ENCODE measurements at places on chromosomes 2 and 18. TPM values are rescaled to one million over a fixed set of nuclear protein-coding genes. Genes with fewer than 3 reads are reported as not detected.

SLC30A3 gene
- total RNA-seq = not detected

DNA sequence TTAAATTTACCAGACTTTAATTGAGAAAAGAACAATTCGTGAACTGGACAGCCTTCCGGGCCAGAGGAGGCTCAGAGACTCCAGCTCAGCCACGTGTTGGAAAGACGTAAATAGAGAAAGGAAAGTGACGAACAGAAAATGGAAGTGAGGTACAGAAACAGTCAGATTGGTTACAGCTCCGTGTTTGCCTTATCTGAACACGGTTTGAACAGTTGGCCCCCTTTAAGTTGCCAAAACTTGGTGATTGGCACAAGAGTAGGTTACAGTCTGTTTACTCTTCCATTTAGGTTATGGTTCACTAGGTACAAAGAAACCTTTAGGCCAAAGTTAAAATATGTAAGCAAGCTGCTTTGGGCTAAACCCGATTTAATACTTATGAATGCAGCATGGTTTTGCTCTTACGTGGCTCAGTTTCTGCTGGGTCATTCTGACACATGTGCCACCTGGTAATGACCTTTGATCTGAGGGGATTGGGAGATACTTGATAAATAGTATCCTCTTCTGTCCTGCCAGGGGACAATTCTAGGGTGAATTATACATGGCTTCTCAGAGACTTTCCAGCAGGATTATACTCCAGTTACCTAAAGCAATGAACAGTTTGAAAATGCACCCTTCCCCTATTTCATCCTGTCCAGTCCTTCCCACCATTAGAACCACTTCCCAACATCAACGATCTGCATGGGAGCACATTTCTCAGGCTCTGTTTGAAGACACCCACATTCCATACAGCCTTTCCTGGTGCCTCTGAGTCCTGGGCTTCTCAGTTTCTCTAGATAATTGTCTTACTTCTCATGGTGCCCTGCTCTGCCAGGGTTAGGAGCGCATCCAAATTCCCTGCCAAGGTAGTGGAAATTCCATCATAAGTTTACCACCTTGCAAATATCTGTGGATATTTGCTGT, 65.1 kb upstream of the TGIF1 start:
- no peak for DNase-seq

LRRTM1 gene
- 2.2 TPM for total RNA-seq

DNA sequence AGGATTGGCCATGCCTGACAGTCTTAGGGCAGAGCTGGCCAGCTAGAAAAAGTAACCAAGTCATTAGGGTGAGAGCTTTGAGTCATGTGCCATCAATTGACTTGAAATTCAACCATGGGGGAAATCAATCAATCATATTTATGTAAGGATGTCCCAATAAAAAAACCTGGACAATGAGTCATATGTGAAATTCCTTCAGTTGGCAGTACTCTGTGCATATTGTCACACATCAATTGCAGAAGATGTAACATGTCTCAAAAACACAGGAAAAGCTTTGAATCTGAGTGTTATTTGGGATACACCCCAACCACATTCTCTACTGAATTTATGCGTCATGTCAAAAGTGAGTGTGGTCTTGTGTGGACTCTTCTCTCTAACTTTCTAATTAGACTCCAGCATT, 1004.1 kb upstream of the NRXN1 start:
- DNase-seq = no peak

DNA sequence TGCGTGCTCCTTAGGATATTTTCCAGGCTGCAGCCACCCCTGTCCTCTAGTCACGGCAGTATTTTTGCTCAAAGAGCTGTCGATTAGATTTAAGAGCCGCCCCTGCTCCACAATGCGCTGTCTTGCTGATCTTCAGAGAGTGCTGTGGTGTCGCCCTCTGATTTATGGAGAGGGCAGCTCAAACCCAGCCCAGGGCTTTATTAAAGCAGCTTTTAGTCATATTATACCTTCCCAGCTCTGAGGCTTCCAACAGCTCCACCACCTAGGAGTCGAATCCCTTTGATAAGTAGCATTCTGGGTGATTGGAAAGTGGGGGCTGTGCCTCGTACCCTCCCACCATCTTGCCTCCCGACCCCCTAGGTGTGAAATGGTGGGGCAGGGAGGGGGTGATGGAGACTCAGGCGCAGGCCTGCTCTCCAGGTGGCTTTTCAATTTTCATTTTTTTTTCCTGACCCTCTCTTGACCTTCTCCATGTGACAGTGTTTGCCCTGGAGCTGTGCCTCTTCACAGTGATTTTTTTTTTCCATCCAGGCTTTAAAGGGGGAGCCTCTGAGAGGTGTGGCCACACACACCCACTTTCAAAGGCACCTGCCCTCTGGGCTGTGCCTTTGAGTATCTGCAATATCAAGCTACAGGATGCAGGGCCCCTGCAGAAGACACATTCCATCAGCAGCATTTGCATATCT, 53.1 kb upstream of the NRP2 start:
- no peak for DNase-seq

DNA sequence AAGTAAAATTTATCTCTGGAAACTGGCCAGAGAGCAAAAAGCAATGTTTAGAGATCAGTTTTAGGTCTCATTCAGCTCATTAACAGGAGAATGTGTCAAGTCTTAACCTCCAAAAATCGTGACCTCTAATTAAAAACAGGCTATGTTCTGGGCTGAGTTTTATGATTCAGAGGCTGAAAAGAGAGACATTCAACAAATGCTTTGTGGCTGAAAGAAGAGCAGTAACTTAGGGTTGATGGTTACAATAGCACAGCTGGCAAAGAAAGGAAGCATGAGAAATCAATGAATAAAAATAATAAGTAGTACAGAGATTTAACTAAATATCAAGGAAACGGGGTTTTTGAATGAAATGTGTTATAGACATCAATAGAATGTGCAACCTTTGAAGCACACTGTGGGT, 13.1 kb downstream of the TGIF1 start:
- no peak for DNase-seq

CCDC74A gene
- 3.7 TPM for total RNA-seq

NOSTRIN gene
- total RNA-seq = 56.2 TPM

DNA sequence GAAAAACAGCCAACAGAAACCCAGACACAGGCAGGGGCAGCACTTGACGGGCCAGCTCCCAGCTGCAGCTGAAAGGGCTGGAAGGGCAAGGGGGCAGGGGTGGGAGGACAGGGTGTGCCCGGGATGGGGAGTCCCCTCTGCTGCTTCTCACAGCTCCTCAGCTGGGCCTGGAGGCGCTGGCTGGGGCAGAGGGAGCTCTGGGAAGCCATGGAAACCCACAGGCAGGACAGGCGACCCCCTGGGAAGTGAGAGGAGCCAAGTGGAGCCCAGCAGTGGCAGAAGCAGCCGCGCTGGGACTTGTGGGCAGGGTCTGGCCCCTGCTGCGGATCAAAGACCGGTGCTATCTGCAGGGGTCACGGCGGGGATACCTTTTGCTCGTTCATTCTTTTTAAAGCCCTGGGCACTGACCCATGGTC, 20.7 kb downstream of the OTOF start:
- no peak for DNase-seq

PLGLB2 gene
- total RNA-seq = not detected

DNA sequence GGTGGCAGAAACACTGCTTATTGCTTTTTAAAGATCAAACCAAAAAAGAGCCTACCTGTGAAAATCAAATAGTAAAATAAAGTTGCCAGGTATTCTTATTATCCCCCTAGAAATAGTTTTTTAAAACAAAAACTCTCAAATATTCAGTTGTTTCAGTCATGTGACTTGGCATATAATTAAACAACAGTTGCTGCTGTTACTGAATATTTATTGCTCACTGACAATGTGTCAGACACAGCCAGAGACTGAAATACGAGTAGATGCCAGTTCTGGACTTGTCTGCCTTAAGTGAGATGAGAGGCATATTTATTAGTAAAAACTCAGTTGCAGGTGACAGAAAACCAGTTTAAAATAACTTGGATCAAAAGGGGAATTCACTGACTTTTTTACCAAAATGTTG, 106.0 kb upstream of the RAB12 start:
- no peak for DNase-seq

FBLN7 gene
- 2.2 TPM for total RNA-seq

GRCh38 chr18:54690198-54690597, 99.2 kb downstream of the DYNAP start:
- DNase-seq = no peak

RGPD4 gene
- 0.10 TPM for total RNA-seq

DNA sequence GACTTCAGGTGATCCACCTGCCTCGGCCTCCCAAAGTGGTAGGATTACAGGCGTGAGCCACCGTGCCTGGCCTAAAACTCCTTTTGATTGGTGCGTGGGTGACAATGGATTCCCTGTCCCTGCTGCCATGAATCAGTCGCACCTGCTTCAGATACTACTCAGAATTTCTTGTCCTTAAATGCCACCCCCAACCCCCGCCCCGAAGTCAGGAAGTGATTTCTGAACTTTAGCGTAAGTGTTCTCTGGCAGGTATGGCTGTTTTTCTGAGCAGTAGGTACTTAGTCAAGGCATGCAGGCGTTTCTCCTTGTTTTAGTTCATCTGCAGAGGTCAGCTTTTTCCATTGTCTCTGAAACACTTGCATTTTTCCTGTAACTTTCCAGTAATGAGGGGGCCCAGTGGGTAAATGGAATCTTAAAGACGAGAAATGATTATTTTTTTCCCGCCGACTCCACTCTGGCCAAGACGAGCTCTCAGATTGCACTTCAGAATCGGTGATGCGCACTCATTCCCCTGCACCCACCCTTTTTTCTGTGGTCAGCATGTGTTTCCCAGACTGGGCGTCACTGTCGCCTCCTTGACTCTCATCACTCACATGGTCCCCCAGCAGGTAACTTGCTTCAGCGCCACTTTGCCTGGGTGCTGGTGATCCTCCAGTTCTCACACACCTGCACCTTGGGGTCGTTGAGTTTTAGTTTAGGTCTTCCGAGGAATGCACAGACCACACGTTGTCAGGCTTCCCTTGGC, 179.7 kb downstream of the GBX2 start:
- no peak for DNase-seq

DNA sequence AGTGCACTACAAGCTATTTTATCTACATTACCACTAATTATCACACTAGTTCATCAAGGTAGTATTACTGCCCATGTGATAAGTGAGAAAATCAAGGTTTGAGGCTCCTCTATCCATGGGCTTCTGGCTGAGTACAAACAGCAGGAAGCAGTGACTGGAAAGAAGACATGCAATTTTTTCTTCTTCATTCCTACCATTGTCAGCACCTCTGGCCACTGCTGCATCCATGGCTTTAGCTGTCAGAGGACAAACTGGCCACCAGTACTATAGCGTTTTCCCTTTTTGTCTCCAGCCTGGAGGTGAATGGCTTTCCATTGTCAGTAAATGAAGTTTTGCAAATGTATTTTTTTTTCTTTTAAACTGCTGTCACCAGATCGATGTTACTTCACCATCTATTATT, 674.9 kb downstream of the LRP1B start:
- DNase-seq = no peak

- DNase-seq = no peak
Observed at GRCh38 chr2:238817891-238818290, 30.0 kb upstream of the TWIST2 start.

DNA sequence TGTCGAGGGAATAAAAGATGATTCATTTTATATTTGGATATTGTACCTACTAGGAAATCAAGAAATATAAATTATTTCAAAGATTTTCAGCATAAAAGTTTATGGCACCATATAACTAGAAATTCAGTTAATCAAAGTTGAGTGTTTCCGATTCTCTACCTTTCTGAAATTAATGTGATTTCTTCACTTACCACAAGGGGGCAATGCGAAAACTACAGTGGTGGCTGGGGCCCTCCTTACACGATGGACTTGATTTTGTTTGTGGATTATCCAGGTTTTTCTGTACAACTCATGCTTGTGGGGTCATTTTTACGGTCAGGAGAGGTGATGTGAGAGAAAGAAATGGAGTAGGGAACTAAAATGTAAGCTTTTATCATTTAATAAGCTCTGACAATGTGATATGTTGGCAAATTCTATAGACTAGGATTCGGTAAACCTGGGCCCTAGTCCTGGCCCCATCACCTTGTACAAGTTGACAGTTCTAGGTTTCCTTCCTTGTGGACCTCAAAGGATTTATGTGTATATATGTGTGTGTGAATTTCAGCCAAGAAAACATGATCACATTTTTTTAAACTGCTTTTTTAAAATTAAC, 47.6 kb downstream of the G6PC2 start:
- no peak for DNase-seq

DNA sequence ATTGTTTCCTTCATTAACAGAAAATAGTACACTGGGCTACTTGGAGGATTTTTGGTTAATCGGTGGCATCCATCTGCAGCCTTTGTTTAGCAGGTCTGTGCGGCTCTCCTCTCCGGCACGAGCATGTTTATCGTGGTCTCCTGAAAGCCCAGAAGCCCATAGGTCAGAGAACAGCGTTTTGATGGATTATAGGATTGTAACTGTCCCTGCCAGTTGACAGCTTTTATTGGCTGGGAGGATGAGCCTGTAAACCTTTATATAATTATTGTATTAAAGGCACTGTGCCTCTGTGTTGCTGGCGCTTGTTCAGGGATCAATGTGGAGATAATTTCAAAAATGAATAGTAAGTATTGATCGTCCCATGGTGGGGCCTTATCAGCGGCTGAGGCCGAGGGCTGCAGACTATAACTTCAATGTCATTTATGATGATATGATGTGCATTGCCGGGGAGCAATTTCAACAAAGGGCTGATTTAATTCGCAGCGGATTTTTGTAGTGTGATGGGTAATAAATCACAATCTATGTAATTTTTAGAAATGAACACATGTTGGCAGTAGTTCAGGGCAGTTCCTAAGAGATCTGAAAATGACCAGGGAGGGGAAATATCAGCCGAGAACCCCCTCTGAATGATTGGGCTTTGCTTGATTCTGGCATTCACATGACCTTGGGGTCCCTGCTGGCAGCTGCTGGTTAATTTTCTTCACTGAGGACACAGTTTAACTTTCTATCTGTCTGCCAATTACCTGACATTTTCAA, 736.1 kb downstream of the GALR1 start:
- no peak for DNase-seq

- no peak for DNase-seq
Observed at GRCh38 chr18:59141294-59142068, 1.8 kb downstream of the SEC11C start.

NYAP2 gene
- total RNA-seq = not detected

- peak; percentile 11 for DNase-seq
Observed at GRCh38 chr2:226699321-226699720, 100.3 kb downstream of the IRS1 start.

DNA sequence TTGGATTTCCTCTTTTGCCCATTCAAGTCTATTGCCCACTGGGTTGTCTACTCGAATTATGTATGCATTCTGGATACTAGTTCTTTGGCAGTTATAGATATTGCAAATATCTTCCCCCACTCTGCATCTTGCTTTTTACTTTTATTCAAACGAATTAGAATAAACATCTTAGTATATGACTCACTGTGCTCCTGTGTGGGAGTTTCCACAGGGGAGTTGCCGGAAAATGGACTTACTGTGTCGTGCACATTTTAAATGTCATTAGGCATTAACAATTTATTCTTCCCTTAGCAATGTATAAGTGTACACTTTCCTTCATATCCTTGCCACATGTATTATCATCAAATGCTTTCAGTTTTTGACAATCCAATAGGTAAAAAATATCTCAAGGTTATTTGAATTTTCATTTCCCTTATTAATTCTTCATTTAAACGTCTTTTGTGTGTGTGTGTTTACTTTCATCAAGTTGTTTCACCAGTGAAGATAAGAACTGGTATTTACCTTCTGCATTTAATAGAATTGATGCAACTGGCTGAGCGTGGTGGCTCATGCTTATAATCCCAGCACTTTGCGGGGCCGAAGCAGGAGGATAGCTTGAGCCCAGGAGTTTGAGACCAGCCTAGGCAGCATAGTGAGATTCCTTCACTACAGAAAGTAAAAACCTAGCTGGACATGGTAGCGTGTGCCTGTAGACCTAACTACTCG, 4.6 kb upstream of the UGT1A5 start:
- DNase-seq = no peak

All from mucosa of descending colon (tissue), 3 donors.